Stimulated activated CD8-positive, alpha-beta memory T cell treated with anti-CD3 and anti-CD28 coated beads, Interleukin-4, amount 100 ng/mL, for 4 hours (primary cell): ENCODE measurements at places on chromosomes 4 and X.

- no peak for DNase-seq
Measured at GRCh38 chr4:147288512-147288911, 192.4 kb upstream of the EDNRA start.

- no peak for DNase-seq
Measured at GRCh38 chr4:100146756-100147155, 43.5 kb downstream of the DDIT4L start.

GRCh38 chrX:14673764-14674163 lies 144.4 kb downstream of the GLRA2 start:
- no peak for DNase-seq

DNA sequence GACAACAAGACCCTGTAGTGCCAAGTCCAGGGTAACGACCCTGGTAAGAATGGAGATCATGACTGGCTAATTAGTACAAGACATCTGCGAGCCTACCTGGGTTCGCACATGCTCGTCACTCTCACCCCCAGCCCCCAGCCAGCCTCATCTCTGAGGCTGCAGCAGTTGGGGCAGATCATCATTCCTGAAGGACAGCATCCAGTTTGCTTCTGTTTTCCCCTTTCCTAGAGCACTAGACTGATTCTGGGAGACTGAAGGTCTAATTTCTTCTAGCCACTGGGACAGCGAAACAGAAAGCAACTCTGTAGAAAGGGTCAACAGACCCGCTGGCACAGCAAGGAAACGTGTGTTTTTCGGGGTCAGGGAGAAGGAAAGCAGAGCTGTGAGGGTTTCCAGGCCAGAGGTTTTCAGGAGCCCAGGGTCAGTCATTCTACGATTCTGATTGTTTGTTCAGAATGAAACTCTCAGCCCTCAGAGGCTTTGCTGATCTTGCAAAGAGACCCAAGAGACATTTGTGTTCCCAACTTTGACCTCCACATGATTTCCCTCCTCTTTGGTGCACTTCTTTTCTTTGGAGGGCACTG lies 343.1 kb upstream of the NOCT start:
- DNase-seq = no peak

GRCh38 chr4:187378441-187378840 lies 617.1 kb upstream of the ZFP42 start:
- no peak for DNase-seq

GRCh38 chr4:48127231-48127630 lies 6.8 kb downstream of the TXK start:
- DNase-seq = no peak

- DNase-seq = no peak
Measured at GRCh38 chrX:139484591-139484990, 45.9 kb upstream of the F9 start.

- no peak for DNase-seq
Measured at GRCh38 chrX:11632732-11633131, 33.0 kb downstream of the ARHGAP6 start.

DNA sequence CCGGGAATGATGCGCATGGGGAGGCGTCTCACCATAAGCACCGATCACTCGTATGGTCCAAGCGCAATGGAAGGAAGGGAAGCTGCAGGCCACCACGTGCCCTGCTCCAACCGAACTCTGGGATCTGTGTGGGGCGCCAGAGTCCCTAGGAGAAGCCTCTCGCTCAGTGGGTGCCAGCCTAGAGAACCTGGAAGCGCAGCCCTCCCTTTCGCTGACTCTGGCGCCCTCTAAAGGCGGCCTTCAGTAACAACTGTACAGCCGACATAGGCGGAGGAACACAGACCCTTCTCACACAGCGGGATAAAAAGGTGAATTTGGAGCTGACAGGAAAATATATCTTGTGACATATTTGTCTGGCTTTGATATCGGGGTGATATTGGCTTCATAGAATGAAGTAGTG lies 76.0 kb downstream of the INTS6L start:
- DNase-seq = no peak

DNA sequence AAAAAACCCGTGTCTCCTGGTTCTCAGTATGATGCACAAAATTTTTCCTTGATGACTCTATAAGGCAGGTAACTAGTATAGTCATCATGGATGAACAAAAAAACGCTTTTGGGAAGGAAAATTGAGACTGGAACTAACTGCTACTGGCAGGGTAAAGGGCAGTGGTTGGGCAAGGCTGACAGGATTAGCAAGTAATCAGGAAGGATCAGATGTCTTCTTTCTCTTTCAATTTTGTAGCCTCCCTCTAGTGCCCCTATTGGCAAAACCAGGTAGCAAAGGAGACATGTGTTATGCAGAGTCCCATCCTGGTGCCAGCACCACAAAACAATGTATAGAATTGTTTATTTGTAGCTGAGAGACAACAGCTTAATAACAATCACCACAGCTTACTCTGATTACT lies 12.8 kb upstream of the SLITRK4 start:
- no peak for DNase-seq

DNA sequence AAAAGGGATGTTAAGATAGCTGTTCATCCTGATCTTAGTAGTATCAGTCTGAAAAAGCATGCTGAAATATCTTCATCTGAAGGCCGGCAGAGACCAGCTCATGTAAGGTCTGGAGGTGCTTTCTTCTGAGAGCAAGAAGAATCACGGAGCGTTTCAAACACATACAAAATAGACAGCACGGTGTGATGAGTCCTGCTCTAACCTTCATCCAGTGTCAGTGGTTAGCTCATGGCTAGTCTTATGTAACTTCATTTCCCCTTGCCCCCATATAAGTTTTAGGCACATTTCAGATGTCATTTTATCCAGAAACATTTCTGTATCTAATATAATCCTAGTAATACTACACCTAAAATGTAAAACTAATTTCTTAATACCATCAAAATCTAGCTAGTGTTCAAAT lies 27.8 kb downstream of the ADD1 start:
- no peak for DNase-seq

DNA sequence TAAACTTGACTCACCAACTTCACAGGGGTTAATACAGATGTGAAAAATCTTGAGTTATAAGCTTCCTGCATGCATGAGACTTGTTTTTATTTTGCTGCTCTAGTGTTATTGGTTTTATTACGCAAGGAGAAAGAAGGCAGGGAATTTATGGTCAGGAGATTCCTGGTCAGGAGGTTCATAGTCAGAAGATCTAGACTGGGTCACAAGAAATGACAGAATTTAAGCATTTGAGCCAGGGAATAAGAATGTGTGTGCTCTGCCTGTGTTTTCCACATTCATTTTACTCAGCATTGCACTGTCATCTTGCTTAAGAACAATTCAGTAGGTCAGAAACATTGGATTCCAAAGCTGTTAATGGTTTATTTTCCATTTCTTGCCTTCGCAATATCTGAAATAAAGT lies 2522.1 kb downstream of the ARAP2 start:
- DNase-seq = no peak

DNA sequence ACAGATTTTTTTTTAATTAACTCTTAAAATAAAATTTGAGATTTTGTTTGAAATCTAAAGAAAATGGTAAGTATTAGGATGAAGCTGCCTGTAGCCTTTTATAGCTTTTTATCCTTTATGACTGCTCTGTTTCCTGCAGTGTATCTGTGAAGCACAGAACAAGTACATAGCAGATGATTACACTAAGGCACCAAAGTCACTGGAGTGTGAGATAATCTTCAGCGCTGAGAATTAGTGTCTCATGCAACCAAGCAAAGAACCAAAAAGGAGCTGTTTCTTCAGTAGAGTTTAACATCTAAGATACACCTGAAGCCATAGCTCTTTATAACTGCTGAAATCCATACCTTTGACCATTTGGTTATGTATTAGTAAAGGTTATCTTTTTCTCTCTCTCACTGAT lies 1989.8 kb upstream of the PCDH10 start:
- no peak for DNase-seq

DNA sequence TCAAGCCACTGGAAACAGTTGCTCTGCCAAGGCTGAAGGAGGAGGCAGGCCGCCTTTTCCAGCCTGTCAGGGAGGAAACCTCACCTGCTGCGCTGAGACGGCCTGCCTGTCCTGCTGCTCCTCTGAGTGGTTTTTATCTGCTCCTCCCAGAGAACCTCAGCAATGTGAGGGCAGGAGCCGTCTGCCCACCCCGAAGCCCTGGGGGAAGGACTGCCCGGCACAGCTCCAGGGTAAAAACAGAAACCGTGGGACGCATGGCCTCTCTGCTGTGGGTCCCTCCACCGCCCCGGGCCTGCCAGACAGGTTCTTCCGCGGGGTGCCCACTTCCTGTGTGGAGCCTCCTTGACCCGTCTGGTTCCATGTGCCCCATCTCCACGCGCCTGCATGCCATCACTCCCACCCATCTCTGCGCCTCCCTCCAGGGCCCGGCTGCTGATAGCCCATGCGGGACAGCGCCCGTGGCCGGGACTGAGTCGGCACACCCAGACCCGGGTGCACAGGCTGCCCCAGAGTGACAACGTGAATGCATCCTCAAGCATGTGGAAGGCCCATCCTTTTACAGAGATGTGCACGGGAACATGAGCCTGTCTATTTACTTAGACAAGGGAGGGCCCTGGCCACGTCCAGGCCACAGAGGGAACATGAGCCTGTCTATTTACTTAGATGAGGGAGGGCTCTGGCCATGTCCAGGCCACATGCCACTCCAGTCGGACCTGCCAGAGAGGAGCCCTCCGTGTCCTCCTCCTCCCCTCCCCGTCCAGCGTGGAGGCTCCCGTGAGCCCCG lies 4.0 kb upstream of the SLC49A3 start:
- no peak for DNase-seq

DNA sequence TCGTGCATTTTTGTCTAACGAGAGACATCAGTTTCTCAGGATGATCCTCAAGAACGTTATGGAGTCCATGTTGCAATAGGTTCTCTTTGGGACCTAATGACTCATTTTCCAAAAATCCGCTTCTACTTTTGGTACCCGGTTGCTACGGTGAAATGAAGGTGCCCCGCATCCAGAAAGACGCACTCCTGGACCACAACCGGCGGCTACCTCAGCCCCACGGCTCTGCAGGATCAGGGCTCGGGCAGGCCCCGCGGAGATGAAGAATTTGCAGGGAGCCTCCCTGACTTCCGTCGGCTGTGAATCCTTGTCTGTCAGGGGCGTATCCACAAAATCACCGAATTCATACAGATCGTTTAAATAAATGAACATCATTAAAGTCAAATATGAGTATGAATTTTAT lies 15.6 kb downstream of the GTPBP6 start:
- no peak for DNase-seq

GRCh38 chr4:150145090-150145945 lies 67.1 kb downstream of the DCLK2 start:
- no peak for DNase-seq

- DNase-seq = no peak
Measured at GRCh38 chrX:133005042-133005441, 46.6 kb upstream of the HS6ST2 start.

DNA sequence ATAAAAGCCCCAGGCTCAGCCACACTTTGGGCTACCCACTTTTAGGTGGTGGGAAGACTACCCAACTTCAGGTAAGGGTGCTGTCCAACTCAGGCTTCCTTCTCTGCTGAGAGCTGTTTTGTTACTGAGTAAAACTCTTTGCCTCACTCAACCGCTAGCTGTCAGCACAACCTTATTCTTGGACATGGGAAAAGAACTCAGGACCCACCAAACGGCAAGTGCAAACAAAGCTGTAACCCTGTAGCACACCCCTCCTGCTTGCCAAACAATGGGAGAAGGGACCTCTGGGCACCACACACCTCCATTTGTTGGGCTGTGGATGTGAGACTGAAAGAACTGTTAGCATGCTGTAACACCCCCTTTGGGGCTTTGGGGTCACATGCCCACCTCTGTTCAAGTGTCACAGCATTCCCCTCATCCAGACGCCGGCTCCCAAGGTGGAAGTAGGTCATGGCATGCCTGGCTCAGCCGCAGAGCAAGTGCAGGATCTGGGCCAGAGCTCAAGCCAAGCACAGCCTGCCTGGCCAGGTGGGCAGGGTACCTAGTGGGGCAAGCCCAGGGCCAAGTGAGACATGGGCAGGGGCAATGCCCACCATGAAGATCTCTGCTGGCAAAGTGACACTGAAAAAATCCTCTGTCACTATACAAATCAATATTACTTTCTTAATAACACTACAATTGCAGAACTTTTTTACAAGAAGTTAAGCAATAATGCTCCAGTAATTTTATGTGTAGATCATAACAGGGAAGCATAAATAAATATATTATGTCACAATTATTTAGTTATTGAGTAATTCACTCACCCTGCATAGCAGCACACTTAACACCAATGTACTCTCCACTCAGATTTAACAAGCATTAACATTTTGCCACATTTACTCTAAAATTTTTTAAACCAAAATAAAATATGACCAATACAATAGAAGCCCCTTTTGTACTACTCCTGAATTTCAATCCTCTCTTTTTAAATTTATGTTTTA lies 107.2 kb downstream of the TBCK start:
- DNase-seq = no peak

DNA sequence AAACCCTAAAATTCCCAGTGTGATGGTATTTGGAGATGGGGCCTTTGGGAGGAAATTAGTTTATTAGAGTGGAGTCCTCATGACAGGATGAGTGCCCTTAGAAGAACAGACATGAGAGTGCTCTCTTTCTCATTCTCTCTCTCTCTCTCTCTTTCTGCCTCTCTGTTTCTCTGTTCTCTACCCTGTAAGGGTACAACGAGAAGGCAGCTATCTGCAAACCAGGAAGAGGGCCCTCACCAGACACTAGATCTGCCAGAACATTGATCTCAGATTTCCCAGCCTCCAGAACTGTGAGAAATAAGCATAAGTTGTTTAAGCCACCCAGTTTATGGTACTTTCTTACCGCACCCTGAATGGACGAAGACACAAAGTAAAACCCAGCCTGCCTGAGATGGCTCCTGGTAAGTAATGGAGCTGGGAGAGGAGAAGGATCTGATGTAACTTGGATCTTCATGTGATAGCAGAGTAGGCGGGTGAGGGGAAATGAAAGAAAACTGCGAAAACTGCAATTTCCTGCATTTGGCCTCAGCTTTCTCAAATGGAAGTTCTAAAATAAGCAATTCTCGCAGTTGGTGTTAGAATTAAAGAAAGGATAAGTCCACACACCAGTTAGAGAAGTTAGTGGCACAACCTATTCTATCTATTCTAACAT lies 8.7 kb upstream of the CDS1 start:
- DNase-seq = no peak

- DNase-seq = no peak
Measured at GRCh38 chr4:87531621-87532020, 2.4 kb upstream of the SPARCL1 start.

DNA sequence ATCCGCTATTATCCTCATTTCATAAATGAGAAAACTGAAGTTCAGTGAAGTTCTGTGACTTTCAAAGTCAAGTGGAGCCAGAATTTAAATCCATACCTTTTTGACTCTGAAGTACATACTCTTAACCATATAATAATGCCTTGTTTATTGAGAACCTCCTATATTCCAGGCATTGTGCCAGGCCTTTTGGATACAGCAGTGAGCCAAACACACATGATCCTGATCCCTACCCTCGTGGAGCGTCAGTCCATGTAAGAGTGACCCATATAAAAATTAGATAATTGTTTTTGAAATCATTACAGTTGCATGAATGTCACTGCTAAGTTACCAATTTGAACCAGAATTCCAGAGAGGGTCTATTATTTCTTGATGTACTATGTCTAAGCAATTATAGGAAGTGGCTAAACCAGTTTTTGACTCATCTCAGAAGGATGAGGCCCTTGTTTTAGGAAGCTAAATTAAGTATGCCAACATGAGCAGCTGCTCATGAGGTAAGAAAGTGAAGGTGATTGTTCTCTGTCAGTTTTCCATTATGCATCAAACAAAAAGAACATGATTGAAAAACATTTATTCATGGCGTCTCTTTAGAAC lies 289.5 kb downstream of the GLUD2 start:
- no peak for DNase-seq
